ENCODE measurements at places on chromosomes 7 and 10. TPM values are rescaled to one million over a fixed set of nuclear protein-coding genes. Genes with fewer than 3 reads are reported as not detected.

DNA sequence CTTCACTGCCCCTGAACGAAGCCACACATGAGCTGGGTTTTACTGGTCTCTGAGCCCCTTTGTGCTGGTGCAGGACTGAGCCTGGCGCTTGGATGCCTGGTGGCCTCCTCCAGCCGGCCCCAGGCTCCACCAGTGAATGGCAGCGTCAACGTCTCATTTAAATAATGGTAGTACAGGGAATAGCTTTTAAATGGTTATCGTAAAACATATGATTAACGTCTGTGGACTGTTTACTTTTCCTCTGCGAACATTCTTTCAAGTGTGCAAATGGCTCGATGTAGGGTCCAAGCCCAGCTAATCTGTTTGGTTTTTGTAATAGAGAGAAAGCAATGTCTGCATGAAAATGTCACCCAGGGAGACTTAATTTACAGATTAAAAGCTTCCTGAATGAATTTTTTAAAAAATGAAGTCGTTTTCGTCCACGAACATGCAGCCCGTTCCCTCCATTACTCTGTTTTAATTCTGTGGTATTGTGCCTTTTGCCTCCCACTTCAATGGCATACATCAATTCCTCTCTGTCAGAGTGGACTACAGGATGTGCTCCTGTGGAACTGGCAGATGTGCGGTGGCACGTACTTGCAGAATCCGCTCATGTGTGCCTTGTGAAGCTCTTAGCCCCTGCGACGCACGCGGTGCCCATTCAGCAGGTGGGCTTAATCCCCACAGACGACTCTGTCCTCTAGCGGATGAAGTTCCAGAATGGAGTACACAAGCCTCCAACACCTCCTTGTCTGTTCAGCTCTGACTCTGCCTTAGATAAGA, 192.7 kb downstream of the TCF7L2 start:
- no peak for DNase-seq

DNA sequence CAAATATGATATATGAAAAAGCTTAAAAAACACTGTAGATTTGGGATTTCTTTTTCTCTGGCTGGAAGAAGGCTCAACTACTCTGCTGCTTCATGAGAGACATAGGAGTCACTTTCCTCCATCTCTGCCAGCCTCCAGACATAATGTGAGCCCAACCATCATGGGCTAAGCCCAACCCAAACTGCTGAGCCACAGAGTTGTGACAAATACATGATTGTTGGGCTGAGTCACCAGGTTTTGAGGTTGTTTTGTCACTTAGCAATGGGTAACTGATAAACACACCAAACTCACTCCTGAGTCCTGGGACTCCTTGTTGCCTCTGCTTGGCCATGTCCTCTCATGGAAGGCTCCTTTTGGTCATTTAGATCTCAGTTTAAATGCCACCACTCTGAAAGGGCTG, 381.8 kb upstream of the FZD8 start:
- no peak for DNase-seq

GRCh38 chr10:72784551-72785351, 92.8 kb downstream of the MCU start:
- DNase-seq, result no peak

GRCh38 chr7:107262857-107263256, 94.1 kb downstream of the HBP1 start:
- DNase-seq, result no peak

GRCh38 chr10:28705472-28705871, 28.2 kb downstream of the BAMBI start:
- DNase-seq, result no peak

DNA sequence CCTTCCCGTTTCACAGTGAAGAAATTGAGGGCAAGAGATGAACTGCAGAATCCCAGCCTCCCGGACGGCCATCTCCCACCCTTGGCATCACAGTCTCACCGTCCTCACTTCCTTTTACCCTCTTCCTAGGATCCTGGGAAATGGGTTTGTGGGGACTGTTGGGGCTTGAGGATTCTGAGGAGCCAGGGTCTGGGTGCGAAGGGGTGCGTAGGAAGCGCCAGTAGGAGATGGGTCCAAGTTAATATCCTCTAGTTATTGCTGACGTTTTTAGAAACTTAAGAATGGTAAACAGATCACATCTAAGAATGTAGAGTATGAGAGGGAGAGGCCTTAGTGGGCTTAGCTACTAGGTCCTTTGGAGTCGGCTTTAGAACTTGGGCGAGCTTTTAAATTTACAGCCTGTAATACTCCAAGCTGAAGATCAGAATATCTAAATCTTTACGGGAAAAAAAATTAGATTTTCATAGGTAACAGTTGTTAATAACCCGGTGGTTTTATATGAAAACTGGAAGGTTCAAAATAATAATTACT, 696 bp downstream of the MALSU1 start:
- DNase-seq, result no peak

- DNase-seq, result no peak
Observed at GRCh38 chr7:11760372-11760771, 71.6 kb downstream of the THSD7A start.

DNA sequence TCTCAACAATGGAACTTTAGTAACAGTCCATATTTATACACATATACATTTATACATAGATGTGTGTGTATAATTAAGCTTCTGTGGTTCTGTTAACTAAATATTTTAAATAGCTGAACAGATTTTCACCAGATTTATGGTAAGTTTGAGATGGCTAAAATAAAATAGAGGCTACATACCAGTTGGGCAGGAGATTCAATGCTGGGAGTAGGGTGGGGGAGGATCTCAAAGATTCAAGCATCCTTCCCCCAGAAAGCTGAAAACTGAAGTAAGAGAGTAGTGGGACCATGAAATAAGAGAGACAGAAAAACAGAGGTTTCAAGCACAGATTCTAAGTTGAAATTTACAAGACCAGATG, 14.0 kb downstream of the LRRC17 start:
- no peak for DNase-seq

GRCh38 chr10:59708816-59709394, 745 bp downstream of the SLC16A9 start:
- no peak for DNase-seq

- DNase-seq, result no peak
Observed at GRCh38 chr7:158318511-158318913, 269.1 kb downstream of the PTPRN2 start.

GRCh38 chr10:104322416-104322782, 15.9 kb downstream of the ITPRIP start:
- DNase-seq, result no peak

- DNase-seq, result no peak
Observed at GRCh38 chr10:117635826-117636225, 93.3 kb downstream of the EMX2 start.

GRCh38 chr7:29754874-29755490, 51.3 kb upstream of the WIPF3 start:
- DNase-seq, result peak; percentile 40

GRCh38 chr7:1800902-1801301, 130.8 kb downstream of the ELFN1 start:
- DNase-seq, result no peak

DNA sequence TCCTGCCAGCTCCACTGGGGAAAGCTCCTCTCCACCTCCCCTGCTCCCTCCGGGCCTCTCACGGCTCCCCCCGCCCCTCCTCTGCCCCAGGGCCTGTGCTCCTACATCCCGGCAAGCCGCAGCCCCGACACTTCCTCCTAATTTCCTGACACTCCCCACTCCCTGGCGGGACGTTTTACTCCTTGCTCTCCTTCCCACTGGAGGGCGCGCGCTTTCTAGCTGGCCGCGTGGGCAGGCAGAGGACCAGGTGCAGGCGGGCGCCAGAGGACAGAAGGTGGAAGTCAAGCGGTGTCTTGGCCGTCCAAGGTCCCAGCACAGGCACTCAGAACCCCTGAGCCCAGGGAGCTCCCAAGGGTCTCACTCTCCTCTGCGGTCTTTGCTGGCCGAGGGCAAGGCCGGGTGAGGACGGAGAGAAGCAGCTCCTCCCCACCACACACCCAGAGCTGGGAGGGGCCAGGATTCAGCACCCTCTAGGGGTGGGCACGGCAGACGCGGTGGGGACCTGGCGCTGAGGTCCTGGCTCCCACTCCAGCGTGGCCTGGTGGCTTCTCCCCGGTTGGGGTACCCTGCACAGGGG, 19.1 kb downstream of the ADAM8 start:
- DNase-seq, result no peak

FXYD4 gene
- total RNA-seq, result not detected

DNA sequence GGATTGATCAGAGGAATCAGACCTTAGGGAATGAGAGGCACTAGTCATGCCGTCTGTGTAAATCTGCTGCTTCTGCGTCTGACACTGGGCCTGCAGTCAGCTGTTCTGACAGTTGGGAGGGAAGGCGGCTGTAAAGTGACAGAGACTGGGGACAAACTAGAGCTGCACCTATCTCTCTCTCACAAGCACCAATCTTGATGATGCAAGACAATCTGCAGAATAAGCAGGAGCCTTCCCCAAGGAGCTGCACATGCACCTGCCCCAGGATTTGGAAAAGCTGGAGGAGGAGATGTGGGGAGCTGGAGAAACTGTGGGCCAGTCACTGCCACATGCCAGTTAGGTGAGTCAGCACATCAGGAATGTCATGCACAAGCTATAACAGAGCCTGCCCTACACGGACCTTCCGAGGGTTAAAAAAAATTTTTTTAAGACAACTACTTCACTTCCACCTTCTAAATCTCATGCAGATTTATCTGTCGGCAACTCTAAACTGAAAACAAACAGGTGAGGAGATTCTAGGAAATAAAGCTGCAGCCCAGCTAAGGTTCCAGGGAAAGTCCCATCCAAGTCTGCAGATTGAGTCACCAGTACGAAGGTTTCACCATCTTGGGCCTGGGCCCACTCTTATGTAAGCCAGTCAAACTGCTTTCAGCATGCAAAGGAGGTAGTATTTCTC, 39.2 kb downstream of the ENO4 start:
- DNase-seq, result peak; percentile 22

DNA sequence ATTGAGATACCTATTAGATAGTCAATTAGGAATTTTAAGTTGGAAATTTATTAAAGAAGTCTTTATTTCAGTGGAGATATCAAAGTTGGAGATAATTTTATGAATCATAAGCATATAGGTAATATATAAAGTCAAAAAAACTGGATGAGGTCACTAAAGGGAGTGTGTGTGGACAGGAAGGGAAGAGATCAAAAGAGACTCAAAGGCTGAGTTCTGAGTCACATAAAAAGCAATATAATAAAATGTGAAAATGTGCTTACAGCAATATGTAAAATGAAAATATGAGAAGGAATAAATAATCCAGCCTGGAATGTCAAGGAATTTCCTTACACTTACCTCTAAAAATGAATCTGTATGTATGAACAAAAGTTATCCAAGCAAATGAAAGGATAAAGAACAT, 583.3 kb upstream of the SORCS1 start:
- DNase-seq, result no peak

DNA sequence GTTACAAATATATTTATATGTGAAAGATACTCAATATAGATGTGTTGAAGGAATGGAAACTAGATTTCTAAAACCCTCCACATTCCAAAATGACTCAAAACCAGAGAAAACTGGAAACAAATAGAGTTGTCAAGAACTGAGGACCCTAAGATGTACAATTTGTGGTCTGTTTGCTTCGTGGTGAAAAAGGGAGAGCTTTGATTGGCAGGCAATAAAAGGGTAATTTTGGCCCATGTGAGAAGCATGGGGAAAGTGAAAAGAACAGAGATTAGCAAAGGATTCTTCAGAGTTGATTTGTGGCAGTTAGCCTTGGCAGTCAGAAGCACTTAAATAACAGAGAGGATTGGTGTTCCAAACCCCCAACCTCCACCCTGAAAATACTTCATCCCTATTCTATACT, 37.1 kb upstream of the DKK1 start:
- no peak for DNase-seq

DRGX gene
- total RNA-seq, result not detected

DNA sequence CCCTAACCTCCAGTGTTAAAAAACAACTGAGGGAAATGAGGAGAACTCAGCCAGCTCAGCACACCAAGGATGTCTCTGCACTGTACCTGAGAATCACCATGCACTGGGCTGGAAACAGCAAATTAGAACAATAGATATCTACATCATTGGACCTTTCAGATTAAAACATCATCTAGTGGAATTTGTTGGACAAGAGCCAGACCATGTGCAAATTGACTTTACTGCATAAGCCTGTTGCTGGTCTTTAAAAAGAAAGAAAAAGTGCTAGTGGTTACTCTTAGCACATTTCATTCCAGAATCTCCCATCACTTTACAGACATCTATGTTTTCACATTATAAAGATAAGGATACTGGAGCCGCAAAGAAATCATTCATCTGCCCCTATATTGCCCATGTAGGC, 75.4 kb downstream of the FGFR2 start:
- no peak for DNase-seq
